ENCODE measurements at places on chromosomes 3 and 15.

- no peak for DNase-seq
Observed at GRCh38 chr3:67000009-67000408, 1.9 kb downstream of the KBTBD8 start.

- DNase-seq, result no peak
Observed at GRCh38 chr3:14522129-14522691, 17.9 kb downstream of the GRIP2 start.

GRCh38 chr3:73148206-73148605, 86.7 kb downstream of the EBLN2 start:
- no peak for DNase-seq

- DNase-seq, result no peak
Observed at GRCh38 chr15:59196416-59196815, 10.2 kb upstream of the LDHAL6B start.

GRCh38 chr3:138389841-138390581, 41.6 kb downstream of the MRAS start:
- DNase-seq, result no peak

DNA sequence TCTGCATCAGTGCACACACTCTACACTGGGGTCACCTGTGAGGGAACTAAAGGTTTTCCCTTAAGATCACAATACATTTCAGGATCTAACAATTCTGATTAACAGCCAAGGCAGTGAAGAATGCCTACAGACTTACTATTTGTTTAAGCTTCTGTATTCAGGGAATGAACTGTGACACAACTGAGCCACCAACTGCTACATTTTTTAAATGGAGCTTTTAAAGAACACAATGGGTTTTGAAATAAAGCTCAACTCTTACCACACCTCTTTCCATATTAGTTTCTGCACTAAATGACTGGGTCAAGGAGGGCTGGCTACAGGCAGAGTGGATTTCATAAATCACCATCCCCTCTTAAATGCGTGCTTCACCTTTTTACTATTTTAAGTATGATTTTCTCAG, 100.2 kb downstream of the TMCC1 start:
- DNase-seq, result no peak

GRCh38 chr15:64282701-64283100, 73.3 kb downstream of the CSNK1G1 start:
- DNase-seq, result no peak

DNA sequence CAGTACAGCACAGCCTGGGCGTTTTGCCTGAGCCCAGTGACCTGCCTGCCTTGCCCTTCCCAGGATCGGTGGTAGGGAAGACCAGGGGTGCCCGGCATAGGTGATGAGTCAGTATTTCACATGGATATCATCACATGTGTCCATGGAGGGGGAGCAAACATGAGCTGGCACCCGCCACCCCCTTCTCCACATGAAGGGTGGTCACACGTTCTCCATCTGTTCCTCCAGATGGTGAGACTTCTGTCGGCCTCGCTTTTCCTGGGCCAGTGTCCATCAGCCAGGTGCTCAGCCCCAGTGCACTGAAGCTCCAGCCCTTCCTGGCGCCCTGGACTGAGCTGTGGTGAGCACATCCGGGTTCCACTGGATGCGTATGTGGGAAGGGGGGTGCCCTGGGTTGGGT, 208.4 kb downstream of the UBE3A start:
- DNase-seq, result no peak

DNA sequence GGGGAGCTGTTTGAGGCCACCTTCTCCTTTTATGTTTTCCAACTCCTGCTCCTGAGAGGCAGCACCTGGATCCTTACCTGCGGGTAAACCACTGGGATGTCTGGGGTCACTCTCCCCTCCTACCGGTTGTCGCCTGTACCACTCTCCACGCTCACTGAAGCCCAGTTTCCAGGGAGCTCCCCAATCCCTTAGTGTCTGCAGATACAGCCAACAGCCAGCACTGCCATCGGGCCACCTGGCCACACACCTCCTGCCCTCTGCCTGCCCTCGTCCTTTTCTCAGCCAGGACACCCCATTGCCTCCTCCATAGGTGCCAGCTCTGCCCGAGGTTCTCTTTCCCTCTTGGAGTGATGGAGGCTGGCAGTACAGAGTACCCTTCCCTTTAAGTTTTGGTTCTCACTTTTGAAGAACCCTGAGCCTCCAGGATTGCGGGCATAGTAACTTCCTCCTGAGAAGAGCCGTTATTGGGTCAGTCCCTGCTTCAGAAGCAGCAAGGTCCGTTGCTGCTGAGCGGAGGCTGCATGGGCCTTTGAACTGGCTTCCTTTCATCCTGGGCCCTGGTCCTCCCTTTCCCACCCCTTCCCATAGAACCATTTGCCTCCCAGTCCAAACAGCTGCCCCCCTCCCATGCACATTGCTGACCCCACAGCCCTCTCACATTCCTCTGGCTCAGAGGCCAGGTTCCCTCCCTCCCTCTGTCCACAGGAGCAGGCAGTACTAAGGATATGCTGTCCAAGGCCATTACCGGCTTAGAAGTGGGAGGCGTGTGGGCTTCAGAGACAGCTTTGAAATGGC, 30.9 kb downstream of the ARNT2 start:
- no peak for DNase-seq
